CD4-positive, alpha-beta T cell treated with Interleukin-1 beta for 1 hour (primary cell): ENCODE measurements at places on chromosomes 13 and 19.

DNA sequence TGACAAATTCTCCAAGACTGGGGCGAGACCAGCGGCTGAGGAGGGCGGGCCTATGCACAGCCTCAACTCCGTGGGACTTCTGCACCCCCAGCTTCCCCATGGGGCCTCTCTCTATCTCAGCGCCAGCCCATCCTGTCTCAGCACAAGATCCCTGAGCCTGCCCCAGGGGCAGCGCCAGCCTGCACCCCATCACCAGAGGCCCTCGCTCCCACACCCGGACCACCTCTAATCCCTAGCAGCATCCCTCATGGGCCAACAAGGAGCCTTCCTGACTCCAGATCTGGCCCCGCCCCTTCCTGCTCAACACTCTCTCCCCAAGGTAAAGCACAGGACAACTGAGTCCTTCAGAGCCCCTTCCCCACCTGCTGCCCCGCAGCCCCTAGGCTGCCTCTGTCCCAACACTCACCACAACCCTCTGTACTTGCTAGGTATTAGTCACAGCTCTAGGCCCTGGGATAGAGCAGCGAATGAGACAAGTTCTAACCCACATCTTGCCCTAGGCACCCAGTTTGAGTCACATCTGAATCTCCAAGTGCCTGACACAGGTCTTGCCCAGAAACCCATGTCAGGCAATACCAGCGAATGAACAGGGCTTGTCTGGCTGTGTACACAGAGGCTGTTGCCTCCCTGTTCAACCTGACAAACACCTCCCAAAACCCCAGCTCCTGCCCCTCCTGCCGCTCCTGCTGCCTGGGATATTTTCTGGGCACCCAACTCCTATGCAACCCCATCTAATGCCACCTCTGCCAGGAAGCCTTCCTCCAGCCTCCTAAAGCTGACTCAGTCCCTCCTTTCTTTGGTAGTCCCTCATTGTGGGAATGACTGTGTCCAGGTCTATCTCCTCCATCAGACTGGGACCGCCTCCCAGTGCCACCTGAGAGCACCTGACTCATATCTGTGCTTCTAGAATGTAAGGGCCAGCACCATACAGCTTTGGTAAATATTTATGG, 18.6 kb downstream of the GRIK5 start:
- DNase-seq: no peak

DNA sequence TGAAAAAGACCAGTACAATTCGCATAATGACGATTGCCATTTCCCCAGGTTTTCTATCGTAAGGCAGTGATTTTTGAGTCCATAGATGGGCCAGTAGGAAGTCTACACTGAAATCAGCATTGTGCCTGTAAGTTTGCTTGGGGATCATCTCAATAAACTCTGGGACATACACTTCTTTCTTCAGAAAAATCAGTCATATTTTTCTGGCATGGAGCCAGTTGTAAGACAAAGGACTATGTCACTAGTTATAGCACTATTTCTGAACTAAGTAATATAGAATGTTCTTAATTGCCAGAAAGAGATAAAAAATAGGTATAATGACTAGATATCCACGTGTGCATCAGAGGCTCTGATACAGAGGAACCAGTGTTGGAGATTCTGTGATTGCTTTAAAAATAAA, 243.5 kb downstream of the LMO7 start:
- DNase-seq: no peak

- DNase-seq: no peak
Observed at GRCh38 chr19:4533334-4533733, 1.7 kb downstream of the PLIN5 start.

DNA sequence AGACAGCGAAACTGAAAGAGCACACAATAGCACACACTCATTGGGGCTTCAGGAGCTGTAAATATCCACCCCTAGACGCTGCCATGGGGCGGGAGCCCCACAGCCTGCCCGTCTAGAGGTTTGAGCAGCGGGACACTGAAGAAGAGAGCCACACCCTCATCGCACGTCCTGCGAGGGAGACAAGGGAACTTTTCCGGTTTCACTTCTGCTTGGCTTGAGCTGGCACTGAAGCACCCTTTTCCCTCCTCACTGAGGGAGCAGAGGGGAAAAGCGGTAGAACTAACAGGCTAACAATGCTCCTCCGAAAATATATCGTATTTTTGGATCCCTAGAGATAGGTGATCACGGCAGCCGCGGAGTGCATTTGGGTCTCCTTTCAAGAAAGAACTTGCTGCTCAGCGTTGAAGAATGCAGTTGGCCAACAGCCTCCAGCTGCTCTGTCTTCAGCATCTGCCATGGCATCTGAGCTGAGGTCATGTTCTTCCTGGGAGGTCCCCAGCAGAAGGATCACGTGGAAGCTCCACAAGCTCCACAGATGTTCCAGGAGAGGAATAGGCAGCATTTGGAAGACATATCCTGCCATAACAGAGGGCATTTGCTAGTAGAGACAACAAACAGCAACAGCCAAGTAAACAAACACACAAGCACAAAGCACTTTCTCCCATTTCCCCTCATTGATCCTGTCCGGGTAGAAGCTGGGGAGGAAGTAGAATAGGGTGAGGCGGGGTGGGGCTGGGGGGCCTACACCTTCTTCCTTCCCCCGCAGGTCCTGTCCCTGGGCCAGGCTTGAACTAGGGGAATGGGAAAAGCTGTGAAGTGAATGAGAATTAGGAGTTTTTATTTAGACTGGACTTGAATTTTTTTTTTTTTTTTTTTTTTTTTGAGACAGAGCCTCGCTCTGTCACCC, 44.8 kb upstream of the ALOX5AP start:
- peak; percentile 63 for DNase-seq

- no peak for DNase-seq
Observed at GRCh38 chr13:41833201-41833600, 127.7 kb downstream of the VWA8 start.

DNA sequence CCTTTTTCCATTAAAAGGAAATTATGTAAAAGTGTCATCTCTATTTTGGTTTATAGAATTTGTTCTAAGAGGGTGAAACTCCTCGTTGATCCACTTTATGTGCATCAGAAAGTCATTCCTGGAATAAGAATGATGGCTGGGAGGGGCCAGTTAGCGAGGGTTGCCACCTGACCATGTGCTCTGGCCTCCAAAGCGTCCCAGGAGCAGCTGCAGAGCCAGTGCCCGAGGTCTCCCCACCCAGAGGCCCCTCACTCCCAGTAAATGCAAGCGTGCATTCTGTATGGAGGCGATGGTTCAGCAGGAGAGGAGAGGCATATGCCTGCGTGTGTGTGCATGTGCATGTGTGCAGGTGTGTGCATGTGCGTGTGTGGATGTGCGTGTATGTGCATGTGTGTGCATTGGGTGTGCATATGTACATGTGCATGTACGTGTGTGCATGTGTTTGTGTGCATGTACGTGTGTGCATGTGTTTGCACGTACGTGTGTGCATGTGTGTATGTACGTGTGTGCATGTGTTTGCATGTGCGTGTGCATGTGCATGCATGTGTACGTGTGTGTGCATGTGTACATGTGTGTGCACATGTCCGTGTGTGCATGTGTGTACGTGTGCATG, 345.8 kb downstream of the TEX29 start:
- no peak for DNase-seq

- no peak for DNase-seq
Observed at GRCh38 chr13:60329221-60329923, 67.6 kb upstream of the TDRD3 start.
